HAP-1 (cell line): ENCODE measurements at places on chromosomes 4 and X.

DNA sequence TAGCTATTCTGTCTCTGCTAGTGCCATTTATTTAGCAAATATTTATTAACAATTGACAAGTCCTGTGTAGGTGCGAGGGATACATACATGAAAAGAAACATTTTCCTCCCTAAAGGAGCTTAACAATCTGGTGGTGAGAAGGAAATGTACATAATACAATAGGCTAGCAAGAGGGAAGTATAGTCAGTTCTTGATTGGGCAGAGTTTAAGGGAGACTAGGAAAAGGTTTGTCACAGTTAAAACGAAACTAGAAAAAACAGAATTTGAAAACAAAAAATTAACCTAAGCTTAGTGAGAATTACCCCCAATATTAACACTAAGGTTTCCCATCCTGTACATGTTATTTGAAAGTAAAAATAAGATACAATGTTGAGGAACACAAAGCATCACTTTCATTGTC is 8.6 kb upstream of the MAML3 start:
- DNase-seq = no peak

GRCh38 chr4:61375301-61375700 is 175.2 kb downstream of the ADGRL3 start:
- DNase-seq = no peak

- DNase-seq = no peak
Observed at GRCh38 chr4:104574371-104574770, 79.7 kb upstream of the CXXC4 start.

DNA sequence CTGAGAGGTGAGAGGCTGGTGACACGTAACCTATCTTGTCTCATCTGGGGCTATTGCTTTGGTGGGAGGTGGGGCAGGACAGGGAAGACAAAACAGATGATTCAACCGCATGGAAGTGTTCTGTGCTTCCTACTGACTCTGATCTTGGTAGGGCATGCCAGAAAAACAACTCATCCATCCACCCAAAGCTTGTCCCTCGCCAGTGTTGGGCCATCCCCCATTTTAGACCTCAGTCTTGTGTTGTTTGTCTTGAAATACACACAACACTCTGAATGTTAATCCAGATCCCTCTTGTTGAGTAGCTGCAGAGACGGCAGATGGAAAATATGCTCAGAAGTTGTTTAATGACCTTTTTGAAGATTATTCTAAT is 377 bp downstream of the CHRNA9 start:
- DNase-seq = no peak

DNA sequence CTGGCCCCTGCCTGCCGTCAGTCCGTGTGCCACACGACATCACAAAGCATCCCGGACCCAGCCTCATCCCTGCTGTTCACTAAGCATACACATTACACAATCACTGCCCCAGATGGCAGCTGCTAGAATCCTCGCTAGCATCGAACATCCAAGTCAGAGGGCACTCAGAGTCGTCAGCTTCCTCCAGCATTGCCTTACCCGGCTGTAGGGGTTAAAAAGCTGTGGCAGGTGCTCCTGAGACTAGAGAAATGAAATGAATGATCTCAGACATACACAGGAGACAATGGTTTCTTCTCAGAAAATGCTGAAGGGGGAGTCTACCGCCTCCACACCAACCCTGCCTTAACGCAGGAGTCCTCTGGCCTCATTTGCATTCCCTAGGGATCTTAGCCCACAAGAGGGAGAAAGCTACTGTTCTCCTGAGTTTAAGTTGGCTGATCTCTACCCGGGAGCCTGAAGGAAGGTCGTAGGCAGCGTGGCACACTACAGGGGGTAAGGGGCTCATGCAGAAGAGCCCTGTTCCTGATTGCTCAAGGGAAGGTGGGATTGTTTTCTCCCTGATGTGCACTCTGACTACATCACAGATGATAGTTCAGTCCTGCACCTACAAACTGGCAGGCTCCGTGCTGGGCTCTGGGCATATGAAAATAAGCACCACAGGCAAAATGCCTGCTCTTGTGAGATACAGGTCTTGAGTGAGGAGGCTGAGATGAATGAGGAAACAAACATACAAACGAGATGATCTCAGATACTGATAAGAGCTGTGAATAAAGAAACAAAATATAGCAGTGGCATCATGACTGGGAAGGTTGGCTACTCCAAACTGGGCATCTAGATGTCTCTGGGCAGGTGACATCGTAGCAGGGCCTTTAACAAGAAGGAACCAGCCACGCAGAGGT is 2.6 kb upstream of the KIAA0232 start:
- DNase-seq = peak; percentile 54

GRCh38 chr4:20687864-20688263 is 12.4 kb upstream of the PACRGL start:
- no peak for DNase-seq

DNA sequence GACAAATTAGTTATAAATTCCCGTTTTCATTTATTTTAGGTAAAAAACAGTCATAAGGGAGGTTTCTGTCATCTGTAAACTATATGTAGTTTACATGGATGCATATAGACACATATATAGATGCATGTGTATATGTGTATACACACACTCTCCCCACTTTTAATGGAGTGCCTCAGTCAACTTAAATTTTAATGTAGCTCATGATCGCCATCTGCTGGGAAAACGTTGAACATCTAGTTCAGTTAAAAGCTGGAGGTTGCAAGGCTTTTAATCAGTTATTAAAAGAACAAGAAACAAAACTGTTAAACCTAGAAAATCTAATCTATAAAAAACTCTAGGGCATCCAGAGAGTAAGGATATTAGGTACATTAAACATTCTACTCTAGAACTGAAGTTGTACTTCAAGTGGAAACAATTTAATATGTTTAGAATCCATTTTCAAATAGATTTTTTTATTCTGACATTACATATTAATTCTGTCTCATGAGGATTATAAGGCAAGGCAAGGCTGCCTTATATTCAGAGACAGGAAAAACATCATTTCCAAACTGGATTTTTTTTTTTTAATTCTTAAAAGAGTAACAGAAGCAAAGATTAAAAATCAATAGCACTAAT is 122.6 kb downstream of the SHISA3 start:
- DNase-seq = peak; percentile 52

DNA sequence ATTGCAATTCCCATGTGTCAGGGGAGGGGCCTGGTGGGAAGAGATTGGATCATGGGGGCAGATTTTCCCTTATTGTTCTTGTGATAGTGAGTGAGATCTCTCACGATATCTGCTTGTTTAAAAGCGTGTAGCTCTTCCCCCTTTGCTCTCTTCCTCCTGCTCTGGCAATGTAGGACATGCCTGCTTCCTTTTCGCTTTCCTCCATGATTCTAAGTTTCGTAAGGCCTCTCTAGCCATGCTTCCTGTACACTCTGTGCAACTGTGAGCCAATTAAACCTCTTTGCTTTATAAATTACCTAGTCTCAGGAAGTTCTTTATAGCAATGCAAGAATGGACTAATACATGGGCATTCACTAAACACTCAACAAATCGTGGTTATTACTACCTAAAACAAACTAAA is 37.2 kb upstream of the PAPSS1 start:
- no peak for DNase-seq

DNA sequence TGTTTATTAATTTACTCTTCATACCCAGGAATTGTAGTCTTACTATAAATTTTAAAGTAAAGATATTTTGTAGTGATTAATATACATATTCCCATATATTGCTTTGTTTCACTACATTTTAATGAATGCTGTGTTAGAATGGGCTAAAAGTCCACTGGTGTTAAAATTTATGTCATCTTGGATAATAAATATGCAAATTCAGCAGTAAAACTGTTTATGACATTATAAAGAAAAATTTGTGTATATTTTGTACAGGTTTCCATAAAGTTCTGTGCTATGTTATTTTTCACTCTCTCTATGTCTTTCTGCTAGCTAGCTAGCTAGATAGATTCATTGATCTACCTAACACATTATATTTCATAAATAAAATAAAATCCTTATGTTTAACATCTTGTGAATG is 1071.2 kb downstream of the FAT4 start:
- no peak for DNase-seq

DNA sequence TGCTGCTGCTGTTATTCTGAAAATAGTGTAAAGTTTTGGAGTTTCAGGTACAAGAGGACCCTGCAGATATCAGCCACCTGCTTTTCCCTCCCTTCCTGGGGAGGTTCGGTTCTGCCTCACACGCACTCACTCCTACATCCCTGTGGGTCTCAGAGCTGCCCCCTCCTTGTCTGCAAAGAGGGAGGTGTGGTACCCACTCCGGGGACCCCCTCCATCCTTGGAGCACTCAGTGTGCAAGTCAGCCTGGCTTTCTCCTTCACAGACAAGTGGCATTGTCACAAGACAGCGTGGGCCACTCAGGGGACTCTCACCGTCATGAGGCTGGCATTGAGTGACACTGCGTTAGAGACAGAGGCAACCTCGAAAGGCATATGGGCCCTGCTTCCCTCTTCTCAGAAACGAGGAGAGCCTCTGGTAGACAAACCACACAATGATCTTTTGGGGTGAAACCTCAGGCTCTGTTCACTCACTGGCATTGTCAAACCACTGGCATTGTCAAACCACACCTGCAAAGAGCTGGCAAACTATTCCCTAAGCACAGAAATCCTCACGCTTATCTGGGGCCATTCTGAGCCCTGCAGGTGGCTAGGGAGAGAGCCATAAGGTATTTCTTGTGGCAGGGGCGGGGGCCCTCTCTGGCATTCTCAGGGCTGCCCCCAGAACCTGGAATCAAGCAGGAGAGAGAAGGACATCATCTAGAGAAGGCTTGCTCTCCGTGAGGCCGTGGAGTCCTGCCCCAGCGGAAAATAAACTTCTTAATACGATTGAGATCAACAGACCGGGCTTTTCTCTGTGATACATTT is 285.0 kb downstream of the SHOX start:
- DNase-seq = no peak

- DNase-seq = no peak
Observed at GRCh38 chr4:6561173-6561516, 13.8 kb upstream of the MAN2B2 start.

DNA sequence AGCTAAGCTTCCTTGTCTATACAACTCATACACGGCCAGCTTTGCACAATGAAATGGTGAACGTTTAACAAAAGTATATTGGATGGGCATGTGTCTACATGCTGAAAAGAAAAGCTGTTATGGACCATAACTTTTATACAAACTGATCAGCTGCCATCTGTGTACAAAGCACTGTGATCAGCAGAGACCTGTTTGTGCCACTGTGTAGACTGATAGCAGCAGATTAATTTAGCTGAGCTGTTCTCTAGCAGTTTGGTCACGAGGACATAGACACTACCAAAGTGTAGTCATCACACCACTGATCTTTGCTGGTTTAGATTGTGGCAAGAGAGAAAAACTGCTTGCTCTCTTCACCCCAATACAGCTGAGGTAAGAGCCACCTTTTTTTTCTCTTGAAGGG is 124.5 kb downstream of the RAPGEF2 start:
- no peak for DNase-seq

DNA sequence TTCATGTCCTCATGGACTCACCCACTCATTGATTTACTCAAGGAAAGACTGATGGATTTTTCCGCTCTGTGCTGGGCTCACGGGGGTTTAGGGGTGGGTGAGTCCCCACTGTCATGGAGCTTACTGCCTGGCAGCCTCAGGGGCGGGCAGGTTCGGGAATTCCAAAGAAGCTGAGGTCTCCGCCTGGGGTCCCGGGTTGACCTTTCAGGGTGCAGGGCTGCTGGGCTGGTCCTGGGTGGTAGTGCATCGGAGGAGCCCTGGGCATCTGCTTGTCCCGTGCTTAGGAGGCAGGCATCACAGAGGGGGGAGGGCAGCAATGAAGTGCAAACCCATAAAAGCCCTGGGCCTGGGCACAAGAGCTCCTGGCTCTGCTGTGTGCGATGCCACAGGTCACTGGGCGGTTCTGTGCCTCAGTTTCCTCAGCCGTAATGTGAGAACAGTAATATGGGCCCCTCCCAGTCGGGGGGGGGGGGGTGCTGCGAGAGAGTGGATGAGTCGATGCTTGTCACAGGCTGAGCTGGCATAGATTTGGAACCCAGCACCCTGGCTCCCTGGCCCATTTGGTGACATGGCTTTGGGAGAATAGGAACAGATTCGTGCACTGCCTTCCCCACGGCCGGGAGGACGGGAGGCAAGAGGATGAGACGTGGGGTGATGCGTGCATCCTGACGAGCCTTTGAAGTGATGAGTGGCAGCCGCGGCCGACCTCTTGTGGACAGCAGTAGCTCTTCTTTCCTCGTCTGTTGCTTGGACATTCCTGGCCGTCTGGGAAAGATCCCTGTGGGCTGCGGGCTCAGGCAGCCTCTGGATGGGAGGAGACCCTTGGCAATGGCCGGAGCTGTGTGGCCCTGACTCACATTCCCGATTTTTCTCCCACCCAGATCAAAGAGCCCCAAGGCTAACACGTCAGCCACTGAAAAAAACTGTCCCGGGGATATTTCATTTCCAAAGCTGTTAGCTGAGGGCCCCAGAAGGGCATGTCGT is 42.0 kb downstream of the PSAPL1 start:
- no peak for DNase-seq

DNA sequence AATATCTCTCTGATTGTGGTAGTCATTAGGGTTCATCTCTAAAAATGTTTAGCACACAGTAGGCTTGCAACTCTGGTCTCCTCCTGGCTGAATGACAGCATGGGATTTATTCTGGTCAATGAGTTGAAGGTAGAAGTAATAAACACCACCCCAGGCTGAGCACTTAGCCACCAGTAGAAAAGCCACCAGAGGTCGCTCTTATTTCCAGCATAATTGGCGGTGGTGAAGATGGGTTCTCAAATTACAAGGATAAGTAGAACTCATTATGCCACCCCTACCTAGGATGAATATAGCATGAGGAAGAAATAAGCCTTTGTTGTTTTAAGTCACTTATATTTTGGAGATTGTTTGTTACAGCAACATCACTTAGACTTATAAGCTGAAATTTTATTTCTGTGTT is 302.7 kb downstream of the GPM6A start:
- DNase-seq = peak; percentile 54

DNA sequence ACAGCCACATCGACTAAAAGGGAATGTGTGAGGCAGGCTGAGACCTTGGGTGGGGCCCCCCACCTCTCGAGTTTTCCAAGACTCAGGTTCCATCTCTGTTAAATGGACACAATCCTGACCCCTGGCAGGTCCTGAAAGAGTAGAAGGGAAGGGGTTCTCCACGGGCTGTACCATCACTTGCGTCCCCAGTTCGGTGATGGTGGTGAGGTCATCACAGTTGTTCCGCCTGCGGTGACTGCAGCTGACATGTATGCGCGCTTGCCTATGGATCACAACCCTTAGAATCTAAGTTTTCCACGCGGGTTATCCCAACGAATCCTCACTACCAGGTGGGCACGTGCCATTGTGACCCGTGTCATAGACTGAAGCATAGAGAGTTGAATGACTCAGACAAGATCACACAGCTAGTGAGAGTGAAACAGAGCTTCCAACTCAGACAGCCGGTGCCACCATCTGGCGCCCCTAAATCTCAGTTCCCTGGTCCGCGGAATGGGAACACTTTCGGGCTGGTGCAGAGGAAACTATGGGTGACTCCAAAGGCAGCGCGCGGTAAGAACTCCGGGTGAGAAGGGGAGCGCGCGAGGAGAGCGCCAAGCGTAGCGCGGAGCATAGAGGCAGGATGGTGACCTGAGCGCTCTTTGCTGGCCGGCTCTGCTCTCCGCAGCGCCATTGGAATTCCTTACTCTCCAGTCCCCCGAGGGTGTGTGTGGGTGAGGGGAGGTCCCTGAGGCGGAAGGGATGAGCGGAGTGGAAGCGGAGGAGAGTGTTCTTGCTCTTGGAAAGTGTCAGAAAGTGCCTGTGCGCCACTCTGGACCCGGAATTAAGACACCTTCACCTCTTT is 10.5 kb downstream of the MSX1 start:
- DNase-seq = no peak

- no peak for DNase-seq
Observed at GRCh38 chrX:5057786-5058185, 1170.9 kb downstream of the NLGN4X start.

- DNase-seq = no peak
Observed at GRCh38 chrX:149510386-149510785, 5.3 kb upstream of the IDS start.

- no peak for DNase-seq
Observed at GRCh38 chr4:94165256-94165655, 42.4 kb upstream of the SMARCAD1 start.
